ENCODE measurements at places on chromosomes 5 and 9.

GRCh38 chr5:148909766-148910165 lies 83.4 kb downstream of the ADRB2 start:
- no peak for DNase-seq

- no peak for DNase-seq
Observed at GRCh38 chr5:98205691-98206461, 567.6 kb upstream of the RGMB start.

DNA sequence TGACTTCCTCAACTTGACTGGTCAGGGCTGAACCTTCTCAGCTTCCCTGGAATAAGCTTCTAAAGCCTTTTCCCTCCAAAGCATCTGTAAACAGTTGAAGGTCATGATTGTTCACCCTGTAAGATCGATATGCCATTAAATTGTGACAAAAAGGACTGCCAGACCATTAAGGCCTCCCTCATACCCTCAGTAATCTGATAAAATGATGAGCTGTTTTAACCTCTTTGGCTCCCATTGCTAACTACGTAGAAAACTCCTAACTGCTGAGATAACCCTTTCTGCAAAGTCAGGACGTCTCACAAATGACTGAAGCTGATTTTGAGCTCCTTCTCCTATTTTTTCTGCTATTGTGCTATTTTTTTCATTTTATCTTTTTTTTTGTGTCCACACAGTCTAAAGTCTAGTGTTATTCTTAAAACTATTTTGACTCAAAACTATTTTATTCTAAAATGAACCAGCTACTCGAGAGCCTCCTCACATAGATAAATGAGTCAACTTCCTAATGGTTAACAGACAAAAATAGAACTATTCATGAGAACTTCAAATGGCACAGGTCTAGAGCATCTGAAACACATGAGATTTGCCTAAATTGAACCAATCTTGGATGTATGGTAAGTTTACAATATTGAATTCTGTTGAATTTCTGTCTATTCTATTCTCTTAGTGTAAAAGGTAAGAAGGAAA lies 395.6 kb upstream of the TLE4 start:
- no peak for DNase-seq

DNA sequence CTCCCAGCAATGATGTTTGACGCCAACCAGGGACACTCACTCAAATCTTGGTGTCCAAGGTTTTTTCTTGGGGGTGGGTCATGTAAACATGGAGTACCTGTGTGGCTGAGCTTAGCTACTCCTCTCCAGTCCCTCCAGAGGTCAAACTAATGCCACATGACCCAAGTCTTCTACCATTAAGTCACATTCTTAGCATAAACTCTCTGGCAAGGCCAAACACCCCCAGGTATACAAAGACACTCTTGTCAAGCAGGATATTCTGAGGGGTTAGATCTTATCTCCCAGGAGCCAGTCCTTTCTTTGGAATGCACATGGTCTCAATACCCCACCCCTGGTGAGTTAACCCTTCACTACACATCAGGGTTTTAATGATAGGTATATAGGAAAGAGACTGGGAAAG lies 161.4 kb downstream of the PDZD2 start:
- DNase-seq = no peak

GRCh38 chr9:97905228-97905627 lies 17.1 kb downstream of the TRMO start:
- no peak for DNase-seq

- DNase-seq = no peak
Observed at GRCh38 chr5:74492230-74492629, 148.3 kb downstream of the ENC1 start.

GRCh38 chr9:100999906-101000544 lies 28.5 kb upstream of the PLPPR1 start:
- DNase-seq = no peak
